Hematopoietic multipotent progenitor cell treated with erythropoietin and hydrocortisone succinate and interleukin-3 and kit ligand, for 4 days (in vitro differentiated cells): ENCODE measurements at places on chromosomes 1 and 21.

DNA sequence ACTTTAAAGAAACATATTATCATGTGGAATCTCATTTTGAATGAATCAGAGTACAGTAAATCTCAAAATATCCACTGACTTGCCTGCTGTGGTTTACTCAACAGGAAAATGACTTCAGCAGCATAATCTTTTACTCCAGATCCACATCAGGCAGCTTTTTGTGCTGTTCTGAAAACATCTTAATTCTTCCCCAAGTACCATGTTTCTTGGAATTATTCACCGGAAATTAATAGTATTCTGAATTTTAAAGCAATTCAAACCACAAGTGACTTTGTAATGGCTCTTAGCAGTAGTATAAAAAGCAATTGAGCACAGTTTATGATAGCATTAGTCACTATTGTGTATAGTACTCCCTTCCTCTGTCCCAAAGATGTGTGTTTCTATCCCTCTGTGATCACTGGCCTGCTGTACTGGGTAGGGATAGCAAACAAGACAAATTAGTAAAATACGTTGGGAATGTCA lies 64.2 kb upstream of the ERRFI1 start:
- no peak for DNase-seq

DNA sequence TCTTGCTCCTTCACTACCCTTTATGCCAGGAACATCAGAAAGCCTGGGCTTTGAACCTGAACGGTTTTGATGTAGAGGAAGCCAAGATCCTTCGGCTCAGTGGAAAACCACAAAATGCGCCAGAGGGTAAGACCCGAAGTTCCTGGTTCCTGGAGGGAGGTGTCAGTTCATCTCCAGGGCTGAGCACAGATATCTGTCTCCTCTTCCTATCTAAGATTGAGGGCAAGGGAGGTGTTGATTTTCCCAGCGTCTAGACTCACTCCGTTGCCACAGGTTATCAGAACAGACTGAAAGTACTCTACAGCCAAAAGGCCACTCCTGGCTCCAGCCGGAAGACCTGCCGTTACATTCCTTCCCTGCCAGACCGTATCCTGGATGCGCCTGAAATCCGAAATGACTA lies 915 bp downstream of the CDC20 start:
- no peak for DNase-seq

DNA sequence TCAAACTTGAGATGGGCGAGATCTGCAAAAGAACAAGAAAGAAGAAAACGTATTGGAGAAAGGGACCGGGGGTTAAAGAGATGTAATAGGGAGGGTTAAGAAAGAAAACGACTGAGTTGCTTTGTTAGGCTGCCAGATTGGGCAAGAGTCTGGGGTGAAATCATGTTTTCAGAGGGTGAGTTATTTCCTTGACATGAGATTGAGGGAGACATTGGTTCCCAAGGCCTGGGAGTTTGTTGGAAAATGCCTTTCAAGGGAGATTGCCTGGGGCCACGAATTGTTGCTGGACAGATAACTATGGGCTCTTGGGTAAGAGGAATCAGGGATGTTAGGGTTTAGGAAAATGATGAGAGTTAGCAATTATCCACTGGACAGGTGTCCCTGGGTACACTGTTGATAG lies 776 bp upstream of the CADM3 start:
- DNase-seq, result no peak

GRCh38 chr1:11391886-11392285 lies 87.1 kb upstream of the DISP3 start:
- DNase-seq, result no peak

GRCh38 chr1:27166929-27167328 lies 12.0 kb upstream of the SLC9A1 start:
- peak; percentile 24 for DNase-seq

DNA sequence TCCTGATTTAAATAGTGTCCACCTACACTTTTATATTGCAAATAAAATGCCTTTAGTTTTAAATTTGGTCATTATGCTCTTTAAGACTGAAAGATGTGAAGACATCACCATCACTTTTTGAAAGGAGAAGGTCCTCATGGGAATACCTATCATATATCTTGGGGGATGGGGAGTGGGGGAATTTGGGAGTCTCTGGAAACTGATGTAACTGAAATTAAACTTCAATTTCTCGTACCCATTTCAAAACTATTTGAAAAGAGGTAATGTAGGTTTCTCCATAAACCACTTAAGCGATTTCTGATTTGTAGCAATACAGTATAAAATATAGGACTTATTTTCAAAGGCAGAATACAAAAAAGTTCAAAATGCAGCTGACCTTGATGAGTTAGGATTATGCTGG lies 924 bp downstream of the EXTL2 start:
- no peak for DNase-seq

DNA sequence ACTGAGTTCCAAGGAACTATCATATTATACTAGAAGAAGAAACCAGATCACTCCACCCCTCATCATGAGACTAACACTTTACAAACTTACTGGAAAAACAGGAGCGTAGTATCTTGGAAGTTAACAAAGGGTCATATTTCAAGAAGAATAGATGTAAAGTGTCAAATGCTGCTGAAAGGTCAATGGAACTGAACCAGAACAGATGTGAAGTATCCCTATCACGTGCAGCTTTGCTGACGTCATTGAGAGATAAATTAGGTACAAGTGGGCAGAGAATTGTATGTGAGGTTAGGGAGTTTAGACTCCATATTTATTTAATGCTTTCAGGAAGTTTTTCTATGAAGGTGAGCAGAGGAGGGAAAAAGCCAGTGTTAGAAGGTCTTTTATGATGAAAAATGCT lies 483.0 kb downstream of the NCAM2 start:
- DNase-seq, result no peak

DNA sequence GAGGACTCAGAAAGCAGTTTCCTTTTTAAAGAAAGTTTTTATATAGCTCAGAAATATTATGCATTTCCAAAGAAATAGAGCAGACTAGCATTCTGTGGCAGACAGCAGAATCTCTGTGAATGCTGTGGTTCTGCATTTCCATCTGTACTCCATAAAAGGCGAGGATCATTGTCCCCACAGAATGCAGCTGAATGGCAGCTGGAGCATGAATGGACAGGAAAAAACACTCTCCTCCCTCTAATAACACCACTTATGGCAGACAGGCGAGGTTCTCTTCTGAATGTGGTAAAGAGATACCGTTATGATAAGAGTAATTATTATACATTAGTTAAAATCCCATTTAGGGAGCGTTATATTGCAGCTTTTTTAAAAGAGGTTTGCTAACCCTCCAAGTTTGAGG lies 81.4 kb upstream of the WLS start:
- no peak for DNase-seq
